ENCODE measurements at places on chromosomes 1 and 21. TPM values are rescaled to one million over a fixed set of nuclear protein-coding genes. Genes with fewer than 3 reads are reported as not detected.

Gene URB1
- 5.4 TPM for total RNA-seq

Gene RAP1GAP
- total RNA-seq: 0.44 TPM

Gene GJA9
- total RNA-seq: not detected

- no peaks in the 10 kb centered on the region for H3K27me3 ChIP-seq
- H3K4me3 ChIP-seq: no peak overlapping the region
- no peak overlapping the region for H3K27ac ChIP-seq
- H3K4me1 ChIP-seq: peaks cover 9% of the 10 kb centered on the region
- no peaks in the 10 kb centered on the region for H3K36me3 ChIP-seq
Measured at GRCh38 chr21:35236090-35236489, 187.0 kb upstream of the RUNX1 start.

GRCh38 chr21:45791562-45792418, 148.3 kb downstream of the PCBP3 start:
- no peak overlapping the region for H3K4me3 ChIP-seq
- DNase-seq: no peak
- H3K27ac ChIP-seq: no peak overlapping the region
- H3K4me1 ChIP-seq: no peaks in the 10 kb centered on the region
- no peaks in the 10 kb centered on the region for H3K36me3 ChIP-seq

DNA sequence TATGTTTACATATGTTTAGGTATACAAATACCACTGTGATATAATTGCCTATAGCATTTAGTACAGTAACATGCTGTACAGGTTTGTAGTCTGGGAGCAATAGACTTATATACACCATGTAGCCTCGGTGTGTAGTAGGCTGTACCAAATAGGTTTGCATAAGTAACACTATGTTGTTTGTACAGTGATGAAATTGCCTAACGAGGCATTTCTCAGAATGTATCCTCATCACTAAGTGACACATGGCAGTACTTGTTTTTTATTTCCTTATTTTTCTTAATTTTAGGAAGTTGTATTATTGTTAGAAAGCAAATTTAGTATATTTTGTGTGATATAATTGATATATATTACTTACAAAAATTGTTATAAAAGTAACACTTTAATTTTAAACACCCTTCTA, 840.9 kb downstream of the LTN1 start:
- H3K4me1 ChIP-seq: no peaks in the 10 kb centered on the region
- no peaks in the 10 kb centered on the region for H3K27me3 ChIP-seq
- H3K27ac ChIP-seq: no peak overlapping the region
- no peak for DNase-seq

Measured in CD4-positive, alpha-beta T cell (primary cell).